ENCODE measurements at places on chromosomes 1 and 21.

DNA sequence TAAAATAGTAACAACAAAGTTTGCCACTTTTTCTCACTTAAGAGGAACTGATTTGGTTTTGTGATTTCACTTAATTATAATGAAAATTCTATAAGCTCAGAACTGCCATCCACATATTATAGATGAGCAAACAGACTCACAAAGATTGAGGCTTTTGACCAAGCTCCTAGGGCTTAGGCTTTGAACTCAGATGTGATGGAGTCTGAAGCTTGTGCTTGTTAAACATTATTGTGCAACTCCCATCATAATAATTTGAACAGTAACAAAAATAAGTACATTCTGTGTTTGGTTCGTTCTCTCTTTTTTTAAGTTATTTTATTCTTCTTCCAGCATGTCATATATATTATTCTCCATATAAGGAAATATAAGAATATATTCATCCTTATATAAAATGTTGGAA, 403.4 kb downstream of the PTPRC start:
- no peak for DNase-seq

DNA sequence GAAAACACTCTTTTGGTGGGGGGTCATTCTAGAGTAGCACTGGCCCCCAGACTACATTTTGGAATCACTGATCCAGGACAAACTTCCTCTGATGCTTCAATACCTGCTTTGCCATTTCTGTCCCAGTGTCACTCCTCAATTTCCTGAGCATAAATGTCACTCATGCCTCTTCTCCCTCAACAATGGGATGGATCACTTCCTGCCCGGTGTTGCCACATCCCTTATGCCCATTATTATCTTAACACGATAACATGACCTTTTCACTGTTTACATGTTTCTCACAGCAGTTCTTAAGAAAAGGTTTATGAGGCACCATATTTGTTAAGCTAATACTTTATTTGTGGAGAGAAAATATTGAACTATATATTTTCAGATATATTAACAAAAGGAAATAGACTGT, 3.9 kb upstream of the ITLN1 start:
- no peak for DNase-seq

DNA sequence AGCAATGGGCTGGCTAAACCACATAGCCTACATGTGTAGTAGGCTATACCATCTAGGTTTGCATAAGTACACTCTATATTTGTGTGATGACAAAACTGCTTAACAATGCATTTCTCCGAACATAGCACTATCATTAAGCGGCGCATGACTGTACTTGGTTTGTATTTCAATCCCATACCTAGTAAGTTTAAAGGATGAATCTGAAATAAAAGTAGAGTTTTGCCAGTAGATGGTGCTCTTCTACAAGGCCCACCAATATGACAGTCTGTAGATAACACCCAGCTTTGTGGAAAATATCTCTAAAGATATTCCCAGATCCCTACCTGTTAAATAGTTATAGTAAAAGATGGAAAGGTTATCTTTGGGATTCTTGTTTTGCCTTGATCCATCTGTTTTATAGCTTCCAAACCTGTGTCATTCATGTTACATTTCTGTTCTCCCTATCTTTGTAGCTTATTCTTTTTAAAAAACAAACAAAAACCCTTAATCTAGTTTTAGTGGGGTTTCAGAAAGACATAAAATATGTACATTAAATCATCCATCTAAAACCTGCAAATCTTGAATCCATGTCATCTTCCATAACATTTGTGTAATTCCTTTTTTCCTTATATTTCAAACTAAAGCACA, 33.9 kb upstream of the ASPM start:
- DNase-seq, result no peak

DNA sequence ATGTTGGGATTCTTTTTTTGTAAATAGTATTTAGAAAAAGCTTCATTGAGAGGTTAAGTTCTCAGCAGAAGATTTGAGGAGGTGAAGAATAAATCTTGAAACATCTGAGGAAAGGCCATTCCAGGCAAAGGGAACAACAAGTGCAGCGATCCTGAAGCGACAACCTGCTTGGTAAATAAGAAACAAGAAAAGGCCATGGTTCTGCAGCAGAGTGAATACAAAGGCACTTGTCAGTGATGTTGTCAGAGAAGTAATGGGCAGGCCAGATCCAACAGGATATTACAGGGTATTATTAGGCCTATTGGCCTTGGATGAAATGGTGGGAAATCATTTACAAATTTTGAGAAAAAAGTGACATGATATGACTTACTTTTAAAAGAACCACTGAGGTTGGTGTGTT, 960.0 kb downstream of the PLA2G4A start:
- no peak for DNase-seq

GRCh38 chr1:42240966-42241755, 76.6 kb upstream of the GUCA2A start:
- no peak for DNase-seq

GRCh38 chr1:43492826-43493225, 37.9 kb upstream of the PTPRF start:
- DNase-seq, result no peak

GRCh38 chr1:186837806-186838205, 9.1 kb downstream of the PLA2G4A start:
- DNase-seq, result no peak

GRCh38 chr1:178360421-178360820, 136.3 kb downstream of the CLEC20A start:
- DNase-seq, result no peak

GRCh38 chr1:54706419-54706818, 9.2 kb upstream of the TTC4 start:
- no peak for DNase-seq

- DNase-seq, result no peak
Observed at GRCh38 chr21:21028275-21028820, 30.1 kb downstream of the NCAM2 start.

DNA sequence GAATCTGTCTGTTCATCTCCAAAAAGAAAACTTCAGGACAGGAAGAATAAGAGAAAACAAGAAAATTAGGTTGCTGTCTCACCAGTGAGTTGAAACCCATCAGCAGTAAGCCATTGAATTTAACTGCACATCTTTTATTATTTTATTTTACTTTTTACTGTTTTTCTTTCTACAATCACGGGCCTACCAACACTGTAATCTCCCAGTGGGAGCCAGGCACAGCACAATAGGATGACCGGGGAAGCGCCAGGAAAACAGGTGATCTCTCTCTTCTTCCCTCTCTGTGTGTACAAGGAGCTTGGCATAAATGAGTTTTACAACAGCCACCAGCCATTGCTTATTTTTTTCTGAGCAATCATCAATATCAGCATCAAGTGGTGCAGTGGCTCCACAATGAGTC, 113.1 kb upstream of the ESRRG start:
- DNase-seq, result no peak

- DNase-seq, result no peak
Observed at GRCh38 chr1:99292886-99293285, 28.6 kb downstream of the PLPPR4 start.

- no peak for DNase-seq
Observed at GRCh38 chr21:17673261-17674020, 60.7 kb upstream of the BTG3 start.

Data from esophagus squamous epithelium (tissue), 5 donors.